ENCODE measurements at places on chromosomes 2 and 18.

- no peak for DNase-seq
Measured at GRCh38 chr2:237565974-237566373, 400 bp upstream of the PRLH start.

DNA sequence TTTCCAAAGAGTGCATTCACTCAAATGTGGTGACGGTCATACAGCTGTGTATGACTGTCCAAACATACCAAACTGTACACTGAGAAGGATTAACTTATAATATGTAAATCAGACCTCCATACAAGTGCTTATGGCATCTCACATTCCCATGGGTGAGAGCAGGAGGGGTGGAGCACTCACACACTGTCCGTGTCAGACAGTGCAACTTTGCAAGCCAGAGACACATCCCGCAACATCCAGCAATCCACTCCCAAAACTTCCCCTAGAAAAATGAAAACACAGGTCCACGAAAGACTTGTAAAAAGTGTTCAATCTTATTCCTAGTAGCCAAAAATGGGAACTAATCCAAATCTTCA, 36.4 kb downstream of the FAM168B start:
- DNase-seq = no peak

- DNase-seq = no peak
Measured at GRCh38 chr2:226760412-226761194, 39.0 kb downstream of the IRS1 start.

DNA sequence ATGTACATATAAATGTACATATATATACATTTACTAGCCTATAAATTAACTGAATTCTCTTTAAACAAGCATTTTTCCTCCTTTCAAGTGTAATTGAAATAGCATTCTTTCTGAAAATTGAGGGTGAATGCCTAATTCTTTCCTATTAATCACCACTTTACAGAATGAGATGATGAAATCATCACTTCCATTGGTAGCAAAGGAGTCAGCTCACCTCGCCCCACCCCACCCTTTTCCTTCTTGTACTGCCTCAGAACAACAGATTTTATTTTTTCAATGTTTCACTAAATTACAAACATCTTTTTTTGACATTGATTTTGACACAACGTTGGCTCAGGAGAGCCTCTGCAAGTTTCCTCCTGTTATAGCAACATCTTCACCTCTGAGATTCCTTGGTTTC, 181.9 kb upstream of the CDH7 start:
- no peak for DNase-seq

GRCh38 chr2:52311862-52312261, 1279.9 kb upstream of the NRXN1 start:
- DNase-seq = no peak

DNA sequence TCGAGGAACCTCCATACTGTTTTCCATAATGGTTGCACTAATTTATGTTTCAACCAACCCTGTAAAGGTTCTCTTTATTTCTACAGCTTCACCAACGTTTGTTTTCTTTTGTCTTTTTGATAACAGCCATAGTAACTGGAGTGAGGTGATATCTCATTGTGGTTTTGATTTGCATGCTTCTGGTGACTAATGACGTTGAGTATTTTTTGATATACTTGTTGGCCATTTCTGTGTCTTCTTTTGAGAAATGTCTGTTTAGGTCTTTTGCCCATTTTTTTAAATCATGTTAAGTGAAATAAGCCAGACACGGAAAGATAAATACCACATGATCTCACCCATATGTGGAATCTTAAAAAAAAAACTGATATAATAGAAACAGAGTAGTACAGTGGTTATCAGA, 74.8 kb upstream of the SMIM21 start:
- no peak for DNase-seq

DNA sequence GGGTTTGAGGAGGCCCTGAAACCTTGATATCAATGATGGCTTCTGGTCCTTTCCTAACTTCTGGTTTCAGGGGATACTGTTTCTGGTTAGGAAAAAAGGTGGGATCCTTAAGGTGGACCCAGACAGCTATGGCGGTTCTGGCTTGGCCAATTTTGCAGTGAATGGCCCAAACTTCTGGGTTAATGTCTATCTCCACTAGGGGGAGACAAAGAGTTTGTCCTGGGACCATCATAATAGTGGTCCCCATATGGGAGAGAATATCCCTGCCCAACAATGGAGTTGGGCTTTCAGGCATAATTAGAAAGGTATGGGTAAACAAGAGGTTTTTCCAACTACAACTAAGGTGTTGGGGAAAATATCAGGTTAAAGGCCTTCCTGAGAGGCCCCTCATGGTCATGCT, 273.5 kb downstream of the CALCRL start:
- no peak for DNase-seq
